T follicular helper cell (primary cell): ENCODE measurements at places on chromosomes 2 and 18.

- DNase-seq = peak; percentile 54
Observed at GRCh38 chr2:73268830-73269685, 15.2 kb downstream of the FBXO41 start.

- DNase-seq = no peak
Observed at GRCh38 chr2:130818809-130819208, 17.9 kb upstream of the ARHGEF4 start.

- DNase-seq = no peak
Observed at GRCh38 chr2:17104454-17104853, 413.8 kb downstream of the RAD51AP2 start.

GRCh38 chr18:73646196-73646595, 501.4 kb downstream of the FBXO15 start:
- DNase-seq = no peak

DNA sequence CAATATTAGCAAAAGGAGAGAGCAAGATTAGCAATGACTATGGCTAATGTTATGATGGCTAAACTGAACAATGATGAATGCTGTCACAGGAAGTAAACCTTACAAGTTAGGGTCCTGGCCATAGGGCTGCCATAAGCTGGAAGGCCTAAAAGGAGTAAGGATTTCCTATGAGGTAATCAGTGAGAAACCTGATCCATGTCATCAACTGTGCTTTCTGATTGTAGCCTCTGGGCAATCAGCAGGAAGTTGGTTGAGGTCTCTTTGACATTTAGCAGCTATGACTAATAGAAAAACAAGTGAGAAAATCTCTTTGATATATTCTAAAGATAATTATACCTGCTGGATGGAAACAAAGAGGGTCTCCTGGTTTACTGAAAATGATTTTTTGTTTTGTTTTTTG, 193.0 kb downstream of the RAB3GAP1 start:
- no peak for DNase-seq

GRCh38 chr18:8661754-8662559, 43.4 kb upstream of the MTCL1 start:
- DNase-seq = no peak

DNA sequence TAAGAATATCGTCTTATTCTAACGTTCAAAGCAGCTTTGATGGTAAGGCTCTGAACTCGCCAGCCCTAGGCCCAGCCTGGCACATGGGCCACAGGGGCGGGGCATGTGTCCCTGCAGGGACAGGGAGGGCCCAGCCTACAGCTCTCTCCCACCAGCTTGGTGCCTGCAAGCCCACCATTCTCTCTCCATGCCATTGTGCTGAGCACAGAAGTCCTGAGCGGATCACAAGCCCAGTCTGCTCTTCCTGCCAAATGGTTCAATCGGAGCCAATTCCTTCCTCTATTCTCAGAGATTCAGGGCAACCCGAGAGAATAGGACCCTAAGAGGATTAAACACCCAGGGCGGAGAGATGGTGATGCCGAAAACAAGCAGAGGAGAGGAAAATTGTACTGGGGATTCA, 50.3 kb upstream of the APCDD1 start:
- DNase-seq = no peak

DNA sequence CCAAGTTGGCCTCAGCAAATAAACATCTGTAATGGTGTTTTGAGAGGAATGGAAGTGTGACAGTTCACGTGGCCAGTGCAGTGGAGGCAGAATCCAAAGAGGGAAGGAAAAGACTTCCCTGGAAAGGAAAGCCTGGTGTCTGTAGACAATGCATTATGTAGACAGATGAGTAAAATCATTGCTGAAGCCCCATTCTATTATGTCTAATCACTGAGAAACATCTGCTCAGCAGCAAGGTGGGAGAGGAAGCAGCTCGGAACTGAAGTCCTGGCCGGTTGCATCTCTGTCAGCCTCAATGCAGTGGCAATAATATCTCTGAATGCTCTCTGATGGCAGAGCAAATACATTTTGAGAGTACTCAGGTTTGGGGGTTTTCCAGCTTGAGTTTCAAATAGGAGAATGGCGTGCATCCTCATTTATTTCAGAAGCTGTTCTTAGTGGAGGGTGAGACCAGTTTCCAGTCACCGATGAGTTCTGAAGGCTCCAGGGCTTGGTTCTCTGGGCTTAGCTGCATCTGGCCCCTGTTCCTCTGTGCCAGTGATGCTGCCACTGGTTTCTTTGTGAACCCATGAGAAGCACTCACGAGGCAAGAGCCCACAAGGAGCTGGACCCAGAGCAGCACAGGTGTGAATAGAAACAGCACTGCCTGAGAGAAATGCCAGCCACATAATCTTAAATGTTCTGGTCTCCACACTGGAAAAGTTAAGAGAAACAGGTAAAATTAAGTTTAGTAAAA, 63.3 kb downstream of the RPIA start:
- DNase-seq = no peak

DNA sequence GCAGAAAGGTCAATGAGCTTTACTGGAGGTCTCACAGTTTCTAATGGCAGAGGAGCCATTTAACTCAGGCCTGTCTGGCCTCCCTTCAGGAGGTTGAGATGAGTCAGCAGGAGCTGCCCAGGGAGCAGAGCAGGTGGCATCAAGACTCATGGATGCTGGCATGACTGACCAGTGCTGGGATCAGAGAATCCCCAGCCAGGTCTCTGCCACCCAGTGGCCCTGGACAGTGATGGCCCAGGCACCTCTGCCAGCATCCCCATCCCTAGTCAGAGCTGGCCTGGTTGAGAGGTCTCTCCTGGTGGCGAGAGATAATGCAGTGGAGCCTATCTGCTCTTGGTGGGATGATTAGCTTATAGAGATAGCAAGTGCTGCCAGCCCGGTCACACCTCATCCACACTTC, 43.1 kb downstream of the GYPC start:
- DNase-seq = no peak

- no peak for DNase-seq
Observed at GRCh38 chr18:60064271-60064670, 164.5 kb downstream of the PMAIP1 start.
